KG1 (cell line): ENCODE measurements at places on chromosomes 3 and 15.

DNA sequence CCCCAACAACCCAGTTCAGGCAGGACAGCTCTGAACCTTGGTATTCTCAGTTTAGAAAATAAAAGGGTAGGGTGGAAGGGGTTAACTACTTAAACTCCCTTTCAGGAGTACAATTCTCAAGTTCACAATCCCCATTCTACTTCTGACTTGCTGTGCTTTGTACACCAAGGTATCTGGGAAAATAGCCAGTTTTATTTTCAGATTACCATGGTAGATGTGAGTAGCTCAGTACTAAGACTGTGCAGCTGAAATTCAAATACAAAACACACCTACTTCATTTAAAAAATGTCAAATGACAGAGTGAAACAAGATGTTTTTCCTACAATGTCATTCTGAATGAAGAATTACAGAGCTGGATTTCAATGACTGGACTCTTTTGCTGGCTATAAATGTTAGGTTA, 27.4 kb downstream of the SLC7A14 start:
- DNase-seq, result no peak

DNA sequence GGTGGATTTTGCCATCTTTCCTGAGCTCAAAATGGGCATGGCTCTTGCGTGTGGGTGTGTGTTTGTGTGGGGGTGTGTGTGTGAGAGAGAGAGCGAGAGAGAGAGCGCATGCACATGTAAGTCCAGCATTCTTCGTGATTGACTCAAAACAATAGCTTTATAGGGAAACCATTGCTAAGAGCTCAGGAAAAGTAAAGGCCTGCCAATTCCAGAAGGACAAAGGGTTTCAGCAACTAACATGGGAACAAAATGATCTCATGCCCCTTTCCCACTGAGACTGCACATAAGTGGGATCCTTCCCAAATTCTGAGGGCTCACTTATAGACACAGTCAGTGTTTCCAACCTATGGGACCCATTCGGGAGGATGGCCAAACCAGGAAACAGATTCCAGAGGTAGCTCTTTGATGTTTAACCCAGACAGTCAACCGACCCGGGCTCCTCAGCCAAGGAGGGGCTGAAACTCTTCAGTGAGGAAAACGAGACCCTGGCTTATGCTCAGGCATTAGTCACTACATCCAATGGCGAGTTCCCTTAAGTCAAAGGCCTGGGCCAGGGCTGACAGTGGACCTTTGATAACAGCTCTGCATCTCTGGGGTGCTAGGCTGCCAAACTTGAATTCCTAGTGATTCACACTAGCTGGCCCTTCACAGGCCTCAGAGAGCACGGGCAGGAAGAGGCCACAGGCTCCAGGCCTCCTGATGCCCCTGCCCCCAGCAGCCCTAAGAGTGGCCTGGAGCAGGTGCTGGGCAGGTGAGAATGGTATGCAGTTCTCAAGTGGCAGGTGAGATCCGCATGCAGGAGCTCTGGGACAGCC, 305.0 kb upstream of the C2CD4B start:
- no peak for DNase-seq

- DNase-seq, result no peak
Measured at GRCh38 chr3:127600749-127601456, 2.7 kb downstream of the MCM2 start.

DNA sequence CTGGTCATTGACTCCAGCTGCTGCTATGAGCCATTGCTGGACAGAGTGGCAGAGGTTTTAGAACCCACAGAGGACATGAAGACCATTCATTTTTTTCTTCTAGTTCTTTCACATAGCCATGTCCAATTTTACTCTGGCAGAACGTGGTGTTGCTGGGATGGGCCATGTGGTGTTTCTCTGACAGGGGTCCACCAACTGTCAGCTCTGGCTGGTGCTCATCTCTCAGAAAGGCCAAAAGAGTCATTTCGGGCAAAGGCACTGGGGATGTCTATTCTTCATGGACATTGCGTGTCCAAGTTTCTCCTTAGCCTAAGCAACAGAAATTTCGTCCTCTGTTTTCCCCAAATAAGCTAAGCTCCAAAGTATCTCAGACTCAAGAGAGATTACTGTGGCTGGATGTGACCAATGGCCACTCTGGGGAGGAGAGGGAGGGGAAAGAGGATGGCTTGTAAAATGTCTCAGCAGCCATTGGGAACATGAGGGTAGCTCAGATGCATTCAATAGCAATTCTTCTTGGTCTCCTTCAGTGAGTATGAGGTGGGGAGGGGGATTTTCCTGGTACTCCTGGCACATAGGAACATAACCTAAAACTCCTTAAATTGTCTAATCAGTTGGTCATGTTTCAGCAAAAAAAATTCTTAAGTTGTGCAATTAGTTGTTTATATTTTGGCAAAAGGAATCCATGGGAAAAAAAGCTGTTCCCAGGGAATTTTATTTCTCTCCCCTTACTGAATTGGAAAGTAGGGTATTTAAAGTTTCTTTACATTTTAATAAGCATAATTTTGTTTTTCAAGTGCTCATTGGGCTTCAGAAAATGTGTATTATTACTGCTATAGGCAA, 131.6 kb upstream of the MITF start:
- DNase-seq, result no peak

DNA sequence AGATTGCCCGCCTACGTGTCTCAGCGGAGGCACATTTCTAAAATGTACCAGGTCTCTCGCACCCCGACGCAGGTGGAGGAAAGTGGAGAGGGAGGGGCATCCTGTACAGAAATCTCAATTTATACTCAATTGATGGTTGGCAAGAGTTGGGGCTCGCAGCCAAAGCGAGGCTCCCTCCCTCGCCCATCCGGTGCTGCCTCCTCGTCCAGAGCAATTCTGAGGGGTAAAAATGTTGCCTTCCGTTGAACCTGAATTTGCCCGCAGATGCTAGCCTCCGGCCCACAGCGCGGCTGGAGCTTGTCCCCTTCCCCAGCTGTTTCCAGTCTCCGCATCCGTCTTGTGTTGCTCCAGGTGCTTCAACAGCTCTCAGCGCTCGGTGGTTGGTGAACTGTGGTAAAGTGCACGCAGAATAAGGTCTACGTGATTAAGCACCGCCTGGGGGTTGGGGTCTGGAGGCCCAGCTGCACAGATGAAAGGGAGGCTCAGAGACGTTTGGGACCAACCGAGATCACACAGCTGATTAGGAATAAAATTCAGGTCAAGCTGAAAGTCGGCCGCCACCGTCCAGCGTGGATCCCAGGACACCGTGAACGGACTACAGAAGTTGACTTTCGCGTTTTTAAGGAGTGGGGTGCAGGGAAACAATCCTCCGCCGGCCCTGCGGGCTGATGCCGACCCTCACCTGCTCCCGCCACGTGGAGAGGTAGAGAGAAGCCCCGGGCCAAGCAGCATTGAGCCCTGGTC, 846 bp upstream of the POLG start:
- DNase-seq, result no peak

GRCh38 chr15:51759557-51760070, 8.2 kb downstream of the TMOD2 start:
- DNase-seq, result no peak

DNA sequence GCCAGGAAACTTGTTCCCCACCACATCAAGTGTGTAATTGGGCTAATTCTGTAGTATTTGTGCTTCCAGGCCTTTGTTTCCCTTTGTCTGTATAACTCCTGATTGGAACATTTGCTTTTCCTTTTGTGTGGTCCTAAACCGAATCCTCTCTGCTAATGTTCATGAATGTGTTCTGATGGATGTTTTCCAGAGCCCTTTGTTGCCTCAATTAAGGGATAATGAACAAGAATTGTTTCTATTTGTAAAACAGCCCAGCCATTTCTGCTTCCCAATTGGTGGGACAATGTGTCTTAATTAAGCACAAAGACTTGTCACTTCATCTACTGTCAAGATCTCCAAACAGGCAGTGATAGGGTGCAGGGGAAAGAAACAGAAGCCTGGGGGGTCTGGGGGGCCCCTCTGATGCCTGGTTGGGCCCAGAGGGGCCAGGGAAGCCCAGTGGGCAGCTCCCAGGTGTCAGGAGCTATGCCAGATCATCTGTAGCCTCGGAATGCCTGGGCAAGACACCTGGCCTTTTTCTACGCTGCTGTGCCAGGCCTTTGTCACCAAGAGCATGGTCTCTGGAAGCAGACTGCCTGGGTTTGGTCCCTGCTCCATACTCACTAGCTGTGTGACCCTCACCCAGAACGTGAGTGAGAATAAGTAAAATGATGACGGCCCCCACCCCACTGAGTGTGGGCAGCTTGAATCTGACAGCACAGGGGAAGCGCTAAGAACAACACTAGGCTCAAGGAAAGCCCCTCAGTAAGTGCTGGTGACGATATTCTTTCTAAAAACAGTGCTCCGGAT, 116.6 kb upstream of the PRR20G start:
- no peak for DNase-seq

DNA sequence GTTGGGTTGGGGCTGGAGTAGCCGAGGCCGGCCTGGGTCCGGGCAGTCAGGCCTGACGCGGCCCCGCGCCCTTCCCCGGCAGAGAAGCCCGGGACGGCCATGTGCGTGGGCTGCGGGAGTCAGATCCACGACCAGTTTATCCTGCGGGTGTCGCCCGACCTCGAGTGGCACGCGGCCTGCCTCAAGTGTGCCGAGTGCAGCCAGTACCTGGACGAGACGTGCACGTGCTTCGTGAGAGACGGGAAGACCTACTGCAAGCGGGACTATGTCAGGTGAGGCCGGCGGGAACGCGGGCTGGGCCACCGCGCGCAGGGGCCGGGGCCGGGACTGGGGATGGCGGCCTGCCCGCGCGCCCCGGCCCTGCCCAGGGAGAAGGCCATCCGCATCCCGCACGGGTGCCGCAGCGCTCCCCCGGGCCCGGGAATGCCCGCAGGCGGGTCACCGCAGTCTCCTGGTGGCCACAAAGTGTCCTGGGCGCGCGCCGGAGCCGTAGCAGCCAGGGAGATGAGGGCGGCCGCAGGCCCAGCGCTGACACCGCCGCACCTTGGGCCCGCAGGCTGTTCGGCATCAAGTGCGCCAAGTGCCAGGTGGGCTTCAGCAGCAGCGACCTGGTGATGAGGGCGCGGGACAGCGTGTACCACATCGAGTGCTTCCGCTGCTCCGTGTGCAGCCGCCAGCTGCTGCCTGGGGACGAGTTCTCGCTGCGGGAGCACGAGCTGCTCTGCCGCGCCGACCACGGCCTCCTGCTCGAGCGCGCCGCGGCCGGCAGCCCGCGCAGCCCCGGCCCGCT, 1.3 kb downstream of the ISL2 start:
- no peak for DNase-seq

DNA sequence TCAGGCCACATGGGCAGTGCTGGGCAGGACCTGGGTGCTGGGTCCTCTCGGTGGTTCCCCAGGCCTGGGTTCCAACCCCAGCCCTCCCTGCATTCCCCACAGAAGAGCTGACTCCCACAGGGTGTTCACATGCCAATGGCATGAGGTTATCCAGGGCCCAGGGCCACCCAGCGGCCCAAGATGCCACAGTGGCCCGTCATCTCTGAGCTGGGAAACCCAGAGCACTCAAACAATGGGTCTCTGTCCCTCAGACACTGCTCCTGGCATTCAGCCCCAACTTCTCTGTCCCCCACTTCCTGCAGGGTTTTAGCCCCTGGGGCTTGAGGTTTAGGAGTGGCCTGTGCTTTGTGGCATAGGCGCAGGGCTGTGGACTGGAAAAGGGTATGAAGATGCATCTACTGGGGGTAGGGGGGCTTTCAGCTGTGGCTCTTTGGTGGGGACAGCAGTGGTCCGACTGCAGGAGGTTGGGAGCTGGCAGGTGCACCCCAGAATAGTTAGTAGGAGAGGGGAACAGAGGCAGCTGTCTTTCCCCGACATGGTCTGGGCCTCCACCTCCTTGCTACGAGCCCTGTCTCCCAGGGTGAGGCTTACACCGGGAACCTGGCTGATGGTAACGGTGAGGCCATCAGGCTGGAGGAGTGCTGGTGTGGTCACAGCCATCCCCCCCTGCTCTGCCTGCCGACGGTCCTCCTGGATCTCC, 1.7 kb downstream of the CCDC9B start:
- no peak for DNase-seq

DNA sequence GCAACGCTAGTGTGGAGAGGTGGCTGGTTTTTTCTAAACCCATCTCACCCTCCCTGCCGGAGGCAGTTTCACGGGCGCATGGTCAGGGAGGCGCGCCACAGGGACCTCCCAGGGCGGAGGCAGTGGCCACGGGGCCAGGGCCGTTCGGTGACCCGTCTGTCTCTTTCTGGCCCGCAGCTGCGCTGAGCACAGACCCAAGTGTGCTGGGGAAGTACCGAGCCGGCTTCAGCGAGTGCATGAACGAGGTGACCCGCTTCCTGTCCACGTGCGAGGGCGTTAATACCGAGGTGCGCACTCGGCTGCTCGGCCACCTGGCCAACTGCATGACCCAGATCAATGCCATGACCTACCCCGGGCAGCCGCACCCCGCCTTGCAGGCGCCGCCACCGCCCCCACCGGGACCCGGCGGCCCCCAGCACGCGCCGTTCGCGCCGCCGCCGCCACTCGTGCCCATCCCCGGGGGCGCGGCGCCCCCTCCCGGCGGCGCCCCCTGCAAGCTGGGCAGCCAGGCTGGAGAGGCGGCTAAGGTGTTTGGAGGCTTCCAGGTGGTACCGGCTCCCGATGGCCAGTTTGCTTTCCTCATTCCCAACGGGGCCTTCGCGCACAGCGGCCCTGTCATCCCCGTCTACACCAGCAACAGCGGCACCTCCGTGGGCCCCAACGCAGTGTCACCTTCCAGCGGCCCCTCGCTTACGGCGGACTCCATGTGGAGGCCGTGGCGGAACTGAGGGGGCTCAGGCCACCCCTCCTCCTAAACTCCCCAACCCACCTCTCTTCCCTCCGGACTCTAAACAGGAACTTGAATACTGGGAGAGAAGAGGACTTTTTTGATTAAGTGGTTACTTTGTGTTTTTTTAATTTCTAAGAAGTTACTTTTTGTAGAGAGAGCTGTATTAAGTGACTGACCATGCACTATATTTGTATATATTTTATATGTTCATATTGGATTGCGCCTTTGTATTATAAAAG, 1.8 kb downstream of the HES1 start:
- DNase-seq, result no peak

- DNase-seq, result no peak
Measured at GRCh38 chr3:68173012-68173634, 518.7 kb upstream of the SUCLG2 start.

GRCh38 chr15:99073008-99073717, 31.7 kb upstream of the SYNM start:
- no peak for DNase-seq

DNA sequence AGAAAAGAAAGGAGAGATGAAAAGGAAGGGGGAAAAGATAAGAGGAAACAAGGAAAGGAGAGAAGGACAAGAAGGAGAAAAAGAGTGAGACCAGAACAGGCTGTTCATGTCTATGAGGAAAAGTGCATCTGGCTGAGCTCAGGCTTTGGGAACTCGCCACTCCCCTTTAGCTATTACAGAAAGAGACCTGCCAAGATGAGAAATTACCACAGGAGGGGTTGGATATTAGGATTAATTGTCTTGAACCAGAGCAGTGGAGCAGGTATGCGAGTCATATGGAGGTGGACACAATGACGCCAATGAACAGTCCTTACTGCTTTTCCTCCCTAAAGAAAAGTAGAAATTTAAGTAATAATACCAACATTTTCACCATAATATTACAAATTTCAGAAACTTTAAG, 577.0 kb upstream of the ARRDC4 start:
- DNase-seq, result no peak

GRCh38 chr15:90840954-90841353, 27.4 kb upstream of the FURIN start:
- no peak for DNase-seq

- DNase-seq, result no peak
Measured at GRCh38 chr3:146594843-146595482, 10.2 kb downstream of the PLSCR5 start.
